ENCODE measurements at places on chromosomes 16 and 17.

DNA sequence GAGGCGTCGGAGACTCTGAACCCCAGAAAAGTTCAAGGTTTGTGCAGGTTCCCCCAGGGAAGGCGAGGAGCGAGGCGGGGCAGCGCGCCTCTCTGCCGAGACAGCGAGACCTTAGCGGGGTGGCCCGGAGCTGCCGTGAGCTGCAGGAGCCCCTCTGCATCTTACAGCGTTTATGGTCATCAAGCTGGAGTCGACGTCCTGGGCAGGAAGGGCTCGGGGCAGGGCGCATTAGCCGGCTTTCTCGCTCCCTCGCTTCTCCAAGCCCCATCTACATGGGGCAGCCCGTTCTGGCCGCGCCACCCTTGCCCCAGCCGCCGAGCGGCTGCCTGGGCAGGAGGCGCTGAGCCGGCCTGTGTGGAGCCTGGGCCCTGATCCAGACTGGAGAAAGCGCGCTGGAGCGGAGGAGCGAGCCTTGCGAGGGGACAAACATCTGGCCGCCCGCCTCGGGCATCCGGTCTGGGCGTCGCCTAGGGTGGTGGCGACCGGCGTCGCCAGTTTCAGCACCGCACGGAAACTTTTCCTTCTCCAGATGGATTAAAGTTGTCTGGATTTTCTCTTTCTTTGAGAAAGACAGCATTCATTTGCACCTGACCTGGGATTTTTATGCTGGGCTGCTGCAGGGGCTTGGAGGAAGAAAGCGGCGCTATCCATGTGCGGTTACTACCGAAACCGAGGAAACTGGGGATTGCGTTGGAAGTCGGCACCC, 750 bp downstream of the TMEM132E start:
- no peak for DNase-seq

DNA sequence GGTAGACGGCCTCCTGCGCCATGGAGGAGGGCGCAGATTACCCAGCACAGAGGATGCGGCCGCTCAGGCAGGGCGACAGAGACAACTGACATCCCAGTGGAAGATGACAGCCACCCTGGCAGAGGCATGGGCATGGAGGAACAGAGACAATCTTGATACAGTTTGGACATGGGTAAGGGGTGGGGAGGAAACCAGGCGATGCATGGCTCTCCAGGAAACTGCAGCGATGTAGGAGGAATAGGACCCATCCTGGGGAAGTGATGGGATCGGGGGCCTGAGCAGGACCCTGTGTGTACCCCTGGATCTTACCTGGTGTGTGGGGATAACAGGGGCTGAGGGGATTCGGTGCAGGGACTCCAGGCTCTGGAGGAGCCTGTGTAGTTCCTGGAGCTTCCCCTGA, 4.6 kb downstream of the OSBPL7 start:
- no peak for DNase-seq

DNA sequence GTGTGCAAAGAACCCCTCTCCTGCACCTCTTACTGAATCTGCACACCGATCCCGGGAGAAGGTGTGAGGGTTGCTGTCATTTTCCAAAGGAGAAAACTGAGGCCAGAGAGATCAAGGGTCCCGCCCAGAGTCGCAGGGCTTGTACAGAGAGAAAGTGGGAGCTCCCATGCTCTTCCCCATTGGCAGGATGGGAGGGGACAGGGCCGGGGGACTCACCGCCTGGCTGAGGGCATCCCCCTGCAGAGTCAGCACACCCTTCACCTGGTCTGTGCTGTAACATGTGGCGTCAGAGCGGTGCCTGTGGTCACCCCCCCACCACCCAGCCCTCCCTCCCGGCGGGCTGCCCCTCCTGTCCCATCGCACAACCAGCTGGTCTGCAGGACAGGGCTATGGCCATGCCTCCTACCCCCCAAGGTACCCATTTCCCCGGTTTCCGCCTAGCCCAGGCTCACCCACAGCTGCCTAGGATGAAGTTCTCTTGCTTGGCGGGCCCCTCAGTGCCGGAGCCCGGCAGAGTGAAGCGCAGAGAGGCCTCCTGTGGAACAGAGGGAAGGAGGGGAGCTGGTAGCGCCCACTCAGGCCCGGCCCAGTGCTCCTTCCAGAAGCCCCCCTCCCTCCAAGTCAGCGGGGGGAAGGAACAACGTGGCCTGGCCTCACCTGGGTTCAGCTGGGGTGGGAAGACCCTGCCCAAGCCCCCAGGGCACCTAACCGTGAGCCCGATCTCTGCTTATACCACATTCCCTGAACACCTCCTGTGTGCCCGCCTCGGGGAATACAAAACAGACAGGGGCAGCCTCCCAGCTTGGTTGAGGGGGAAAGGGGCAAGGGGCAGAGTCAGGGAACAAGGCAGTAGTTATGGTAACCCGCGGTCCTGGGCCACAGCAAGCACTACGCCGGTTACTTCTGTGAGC, 1.1 kb downstream of the ROGDI start:
- no peak for DNase-seq

DNA sequence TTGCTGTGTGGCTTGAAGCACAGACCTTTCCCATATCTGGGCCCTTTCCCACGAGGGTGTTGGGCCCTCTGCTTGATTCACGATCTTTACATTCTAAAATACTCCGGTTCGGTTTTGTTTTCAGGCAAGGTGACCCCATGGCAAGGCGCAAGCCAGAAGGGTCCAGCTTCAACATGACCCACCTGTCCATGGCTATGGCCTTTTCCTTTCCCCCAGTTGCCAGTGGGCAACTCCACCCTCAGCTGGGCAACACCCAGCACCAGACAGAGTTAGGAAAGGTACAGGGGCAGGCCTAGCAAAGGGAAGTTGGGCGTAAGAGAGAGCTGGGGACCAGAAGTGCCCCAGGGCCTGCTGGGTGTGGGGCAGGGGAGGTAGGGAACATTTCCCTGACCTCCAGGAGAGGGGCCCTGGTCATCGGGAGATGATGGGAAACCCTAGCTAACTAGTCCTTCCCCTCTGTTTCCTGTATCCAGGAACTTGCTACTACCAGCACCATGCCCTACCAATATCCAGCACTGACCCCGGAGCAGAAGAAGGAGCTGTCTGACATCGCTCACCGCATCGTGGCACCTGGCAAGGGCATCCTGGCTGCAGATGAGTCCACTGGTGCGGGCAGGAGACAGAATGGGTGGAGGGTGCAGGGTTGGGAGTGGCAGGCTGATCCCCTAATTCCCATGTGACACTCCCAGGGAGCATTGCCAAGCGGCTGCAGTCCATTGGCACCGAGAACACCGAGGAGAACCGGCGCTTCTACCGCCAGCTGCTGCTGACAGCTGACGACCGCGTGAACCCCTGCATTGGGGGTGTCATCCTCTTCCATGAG, 1.4 kb downstream of the ALDOA start:
- DNase-seq, result no peak

- no peak for DNase-seq
These were observed 53.9 kb downstream of the GNAO1 start for GRCh38 chr16:56245197-56245596.

DNA sequence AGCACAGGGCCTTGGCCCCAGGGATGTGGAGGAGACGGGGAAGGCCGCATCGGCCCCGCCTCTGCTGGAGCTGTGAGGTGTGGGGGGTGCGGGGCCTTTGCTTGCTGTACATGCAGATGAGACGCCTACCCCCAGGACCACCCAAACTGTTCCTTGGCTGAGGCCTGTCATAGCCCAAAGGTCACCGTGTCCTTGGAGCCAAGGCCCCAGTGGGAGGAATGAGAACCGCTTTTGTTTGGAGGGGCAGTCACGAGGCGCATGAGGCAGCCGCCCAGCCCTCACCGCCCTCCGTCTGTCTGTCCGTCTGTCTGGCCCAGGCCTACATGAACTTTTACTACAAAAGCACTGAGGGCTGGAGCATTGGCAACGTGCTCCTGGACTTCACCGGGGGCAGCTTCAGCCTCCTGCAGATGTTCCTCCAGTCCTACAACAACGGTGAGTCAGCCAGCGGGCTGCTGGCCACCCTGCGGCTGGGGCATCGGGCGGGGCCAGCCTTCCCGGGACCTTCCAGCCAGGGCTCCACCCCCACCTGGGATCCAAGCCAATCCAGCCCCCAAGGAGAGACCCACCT, 8.8 kb downstream of the TAX1BP3 start:
- no peak for DNase-seq

DNA sequence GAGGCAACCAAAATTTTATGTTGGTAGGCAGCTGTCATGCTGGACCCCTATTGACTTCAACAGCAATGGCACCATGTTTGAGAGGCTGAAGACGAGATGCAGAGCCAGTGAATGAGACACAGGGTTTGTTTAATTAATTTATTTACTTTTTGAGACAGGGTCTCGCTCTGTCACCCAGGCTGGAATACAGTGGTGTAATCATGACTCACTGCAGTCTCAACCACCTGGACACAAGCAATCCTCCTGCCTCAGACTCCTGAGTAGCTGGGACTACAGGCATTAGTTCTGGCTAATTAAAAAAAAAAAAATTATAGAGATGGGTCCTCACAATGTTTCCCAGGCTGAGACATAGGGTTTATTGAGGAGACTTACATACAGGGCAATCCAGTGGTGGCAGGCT, 36.2 kb upstream of the PPM1D start:
- DNase-seq, result no peak
